ENCODE measurements at places on chromosomes 11 and 22.

DNA sequence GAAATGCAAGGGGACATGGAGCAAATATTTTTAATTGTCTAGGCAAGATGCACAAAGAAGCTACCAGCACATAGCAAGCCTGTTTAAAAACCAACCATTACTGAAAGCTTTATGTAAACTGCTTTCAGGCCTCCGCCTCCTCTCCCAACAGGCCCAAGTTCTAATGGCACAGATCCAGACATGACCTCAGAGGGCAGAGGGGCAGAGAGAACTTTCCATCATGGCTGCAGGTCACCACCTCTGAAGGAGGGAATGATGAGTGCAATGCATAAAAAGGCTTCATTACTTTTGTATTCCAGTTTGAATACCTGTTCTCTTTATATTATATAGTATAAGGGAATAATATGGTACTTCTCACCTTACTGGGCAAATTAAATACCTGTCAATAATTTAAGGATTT, 15.2 kb downstream of the DDX17 start:
- DNase-seq, result peak; percentile 62

DNA sequence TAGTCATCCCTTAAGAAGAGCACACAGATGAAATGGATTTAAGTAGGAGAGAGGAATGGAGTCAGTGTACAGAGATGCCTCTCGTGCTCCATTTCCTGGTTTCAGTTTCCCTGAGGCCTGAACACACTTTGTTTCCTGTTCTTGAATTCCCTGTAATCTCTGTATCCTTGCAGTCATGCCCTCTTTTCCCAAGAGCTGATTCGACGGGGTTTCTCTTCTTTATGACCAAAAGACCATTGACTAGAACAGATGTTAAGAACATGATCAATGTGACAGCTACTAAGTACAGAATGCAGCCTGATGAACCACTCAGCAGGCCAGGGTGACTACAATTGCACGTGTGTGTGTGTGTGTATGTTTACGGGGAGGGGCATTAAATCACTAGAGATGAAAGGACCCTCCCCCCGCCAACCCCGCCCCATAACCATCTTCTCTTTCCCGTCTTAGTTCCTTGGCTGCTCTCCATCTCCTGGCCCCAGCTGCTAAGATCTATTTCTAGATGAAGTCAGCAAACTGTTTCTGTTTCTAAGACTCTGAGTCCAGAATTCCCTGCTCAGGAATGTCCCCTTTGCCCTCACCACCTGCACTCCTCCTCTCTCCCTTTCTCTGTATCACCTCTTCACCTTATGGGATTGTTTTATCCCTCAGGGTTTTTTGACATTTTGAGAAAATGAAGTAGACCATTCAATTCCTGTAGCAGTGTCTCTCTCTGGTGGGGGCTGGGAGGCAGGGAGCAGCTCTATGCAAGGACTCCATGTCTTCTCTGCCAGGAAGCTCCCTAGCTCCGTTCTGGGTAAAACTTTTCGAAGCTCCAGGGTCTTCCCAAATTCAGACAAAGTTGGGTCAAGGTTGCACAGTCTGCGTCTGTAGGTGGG, 26.0 kb downstream of the SLC22A6 start:
- DNase-seq, result peak; percentile 22

DNA sequence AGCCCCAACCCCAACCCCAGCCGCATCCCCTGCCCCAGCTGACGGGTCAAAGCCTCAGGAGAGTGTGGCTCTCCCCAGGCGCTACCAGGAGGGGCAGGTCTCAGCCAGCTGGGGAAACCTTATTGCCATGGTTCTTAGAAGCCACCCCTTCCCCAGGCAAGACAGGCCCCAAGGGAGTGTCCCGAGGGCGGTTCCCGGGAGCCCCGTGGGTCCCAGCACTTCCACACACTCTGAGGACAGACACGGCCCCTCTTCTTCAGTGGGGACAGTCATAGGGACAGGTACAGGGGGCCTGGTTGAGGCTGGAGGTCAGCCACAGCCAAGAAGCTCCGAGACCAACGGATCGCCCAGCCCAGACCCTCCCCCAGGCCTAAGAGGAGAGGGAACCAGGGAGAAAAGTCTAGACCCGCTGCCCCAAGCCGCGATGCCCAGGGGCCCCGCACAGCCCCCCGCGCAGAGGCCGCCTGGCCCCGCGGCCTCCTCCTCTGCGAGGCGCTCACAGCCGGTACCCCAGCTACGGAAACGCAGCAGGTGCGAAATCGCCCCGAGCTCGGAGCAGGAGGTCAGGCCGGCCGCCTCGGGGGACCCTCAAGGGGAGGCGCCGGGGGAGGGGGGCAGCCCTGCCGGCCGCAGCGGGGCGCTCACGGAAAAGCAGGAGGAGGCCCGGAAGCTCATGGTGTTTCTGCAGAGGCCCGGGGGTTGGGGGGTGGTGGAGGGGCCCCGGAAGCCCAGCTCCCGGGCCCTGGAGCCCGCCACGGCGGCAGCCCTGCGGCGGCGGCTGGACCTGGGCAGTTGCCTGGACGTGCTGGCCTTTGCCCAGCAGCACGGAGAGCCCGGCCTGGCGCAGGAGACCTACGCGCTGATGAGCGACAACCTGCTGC, 2.6 kb downstream of the KLHDC7B start:
- peak; percentile 44 for DNase-seq

DNA sequence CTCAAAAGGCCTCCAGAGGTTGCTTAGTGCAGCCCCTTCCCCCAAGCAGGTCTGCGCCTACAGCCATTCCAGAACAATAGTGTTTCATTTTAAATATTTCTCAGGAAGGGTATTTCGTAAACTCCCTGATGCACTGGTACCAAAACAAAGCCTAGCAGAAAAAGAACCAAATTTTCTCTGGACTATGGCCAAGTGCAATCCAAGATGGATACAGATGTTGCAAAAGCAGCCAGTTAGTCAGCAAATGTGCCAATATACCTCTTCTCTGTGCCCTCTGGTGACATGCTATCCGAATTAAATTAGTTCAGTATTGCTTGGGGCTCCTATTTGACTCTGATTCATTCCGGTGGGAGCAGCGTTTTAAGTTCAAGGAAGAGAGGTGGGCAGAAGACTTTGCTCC, 247.8 kb downstream of the NTM start:
- DNase-seq, result no peak

GRCh38 chr11:10696468-10697322, 3.1 kb upstream of the IRAG1 start:
- DNase-seq, result no peak

GRCh38 chr11:88354912-88355311, 17.4 kb upstream of the CTSC start:
- no peak for DNase-seq

DNA sequence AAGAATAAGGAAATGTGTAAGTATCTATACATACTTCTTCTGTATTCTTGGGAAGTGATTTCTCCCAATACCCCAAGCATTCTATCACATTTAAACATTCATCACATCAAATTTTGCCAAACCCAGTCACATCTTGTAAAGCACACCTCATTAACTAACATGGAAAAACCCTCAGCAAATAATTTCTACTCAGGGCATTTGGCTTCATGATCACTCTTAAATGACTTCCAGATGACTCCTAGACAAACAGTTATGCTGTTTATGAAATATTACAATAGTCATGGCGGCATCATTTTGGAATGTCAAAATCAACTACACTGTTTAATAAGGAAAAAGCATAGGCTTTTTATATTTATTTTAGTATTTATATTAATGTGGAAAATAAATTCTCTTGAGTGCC, 47.3 kb upstream of the CCDC34 start:
- no peak for DNase-seq

DNA sequence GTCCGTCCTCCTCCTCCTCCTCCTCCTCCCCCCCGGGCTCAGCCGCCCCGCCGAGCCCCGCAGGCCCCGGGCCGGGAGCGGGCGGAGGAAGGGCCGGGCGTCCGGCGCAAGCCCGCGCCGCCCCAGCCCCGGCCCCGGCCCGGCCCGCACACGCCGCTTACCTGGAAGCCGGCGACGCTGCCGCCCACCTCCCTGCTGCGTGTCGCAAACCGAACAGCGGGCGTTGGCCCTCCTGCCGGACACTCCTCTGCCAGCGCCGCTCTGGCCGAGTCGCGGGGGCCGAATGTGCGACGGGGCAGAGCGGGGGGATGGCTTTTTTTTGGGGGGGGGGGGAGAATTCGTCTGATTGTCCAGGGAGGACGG, 1.1 kb downstream of the IGF2 start:
- no peak for DNase-seq
